ENCODE measurements at places on chromosomes 13 and 19.
A peak's percentile ranks its signal among the peaks of the same experiment; 100 is the strongest.

- H3K4me1 ChIP-seq, result no peaks in the 10 kb centered on the region
- H3K27ac ChIP-seq, result no peak overlapping the region
- DNase-seq, result no peak
- H3K36me3 ChIP-seq, result no peaks in the 10 kb centered on the region
These were observed 433.0 kb downstream of the TSHZ3 start for GRCh38 chr19:30916238-30916637.

DNA sequence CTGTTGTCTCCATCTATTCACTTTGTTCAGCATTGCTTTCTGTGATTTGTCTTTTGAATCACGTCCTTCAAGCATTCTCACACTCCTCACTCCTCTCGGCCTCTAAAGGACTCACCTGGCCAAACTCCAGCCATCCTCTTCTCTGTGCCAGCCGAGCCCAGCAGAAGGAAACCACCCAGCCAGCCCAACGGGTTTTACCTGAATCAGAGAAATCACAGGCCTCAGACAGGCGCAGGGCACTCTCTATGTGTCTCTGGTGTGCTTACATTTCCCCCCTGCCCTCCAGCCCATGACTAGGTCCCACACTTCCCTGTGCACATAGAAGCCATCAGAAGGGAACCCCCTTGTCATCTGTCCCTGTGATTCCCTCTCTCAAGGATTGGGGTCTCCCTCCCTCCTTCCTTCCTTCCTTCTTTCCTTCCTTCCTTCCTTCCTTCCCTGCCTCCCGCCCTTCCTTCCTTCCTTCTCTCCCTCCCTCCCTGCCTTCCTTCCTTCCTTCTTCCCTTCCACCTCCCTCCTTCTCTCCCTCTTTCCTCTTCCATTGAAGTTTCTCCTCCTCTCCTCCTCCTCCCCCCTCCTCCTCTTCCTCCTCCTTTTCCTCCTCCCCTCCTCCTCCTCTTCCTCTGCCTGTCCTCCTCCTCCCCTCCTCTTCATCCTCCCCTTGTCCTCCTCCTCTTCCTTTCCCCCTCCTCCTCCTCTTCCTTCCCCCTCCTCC lies 8.8 kb upstream of the ZNF541 start:
- H3K4me1 ChIP-seq, result peaks cover 21% of the 10 kb centered on the region
- peak; percentile 97 for DNase-seq
- H3K4me3 ChIP-seq, result no peak overlapping the region
- H3K27me3 ChIP-seq, result no peaks in the 10 kb centered on the region
- no peaks in the 10 kb centered on the region for H3K36me3 ChIP-seq
- H3K27ac ChIP-seq, result no peak overlapping the region

- peaks cover 48% of the 10 kb centered on the region for H3K4me1 ChIP-seq
- H3K4me3 ChIP-seq, result no peak overlapping the region
- no peak overlapping the region for H3K27ac ChIP-seq
- no peaks in the 10 kb centered on the region for H3K36me3 ChIP-seq
These were observed 122.3 kb upstream of the RNF113B start for GRCh38 chr13:98299235-98299965.

DNA sequence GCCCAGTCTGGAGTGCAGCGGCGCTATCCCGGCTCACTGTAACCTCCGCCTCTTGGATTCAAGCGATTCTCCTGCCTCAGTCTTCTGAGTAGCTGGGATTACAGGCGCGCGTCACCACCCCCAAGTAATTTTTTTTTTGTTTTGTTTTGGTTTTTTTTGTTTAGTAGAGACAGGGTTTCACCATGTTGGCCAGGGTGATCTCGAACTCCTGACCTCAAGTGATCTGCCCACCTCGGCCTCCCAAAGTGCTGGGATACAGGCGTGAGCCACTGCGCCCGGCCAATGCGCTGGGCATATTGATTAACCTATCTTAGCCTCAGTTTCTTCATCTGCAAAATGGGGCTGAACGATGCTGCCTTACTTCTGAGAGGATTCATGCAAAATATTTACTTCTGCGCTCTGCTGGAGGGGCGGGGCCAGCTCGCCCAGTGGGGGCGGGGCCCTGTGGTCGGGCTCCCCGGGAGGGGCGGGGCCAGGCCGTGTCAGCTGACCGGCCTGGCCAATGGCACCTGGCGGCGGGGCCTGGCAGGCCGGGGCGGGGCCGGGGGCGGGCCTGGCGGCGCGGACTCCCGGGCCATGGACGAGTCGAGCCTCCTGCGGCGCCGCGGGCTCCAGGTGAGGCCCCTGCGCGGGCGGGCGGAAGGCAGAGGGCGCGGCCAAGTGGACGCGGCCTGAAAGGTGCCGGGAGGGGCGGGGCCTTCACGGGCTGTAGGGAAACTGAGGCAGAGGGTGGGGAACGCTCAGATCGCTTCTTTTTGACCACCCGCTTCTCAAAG lies at the start of gene MAST3:
TSS of gene MAST3 (plus strand) at position 562 of the 776 bp plus-strand sequence. CDS start at position 577, 15 bp downstream.
- no peak within 1 kb of the TSS for H3K4me3 ChIP-seq
- DNase-seq, result peak; percentile 80
- no peak within 1 kb of the TSS for H3K27ac ChIP-seq
- H3K36me3 ChIP-seq, result no peaks in the 10 kb centered on the region
- peaks cover 7% of the 10 kb centered on the region for H3K4me1 ChIP-seq

- no peaks in the 10 kb centered on the region for H3K27me3 ChIP-seq
- H3K27ac ChIP-seq, result no peak overlapping the region
- no peaks in the 10 kb centered on the region for H3K36me3 ChIP-seq
- DNase-seq, result no peak
These were observed 571.3 kb upstream of the MIR17HG start for GRCh38 chr13:90776051-90776748.

GRCh38 chr13:42925626-42926025 lies 66.4 kb downstream of the EPSTI1 start:
- H3K27ac ChIP-seq, result no peak overlapping the region
- no peak for DNase-seq
- H3K36me3 ChIP-seq, result no peaks in the 10 kb centered on the region
- no peaks in the 10 kb centered on the region for H3K4me1 ChIP-seq

Measured in thyroid gland (tissue), 4 donors.